HepG2 (cell line): ENCODE measurements at places on chromosomes 13 and 19.
A peak's percentile ranks its signal among the peaks of the same experiment; 100 is the strongest.

DNA sequence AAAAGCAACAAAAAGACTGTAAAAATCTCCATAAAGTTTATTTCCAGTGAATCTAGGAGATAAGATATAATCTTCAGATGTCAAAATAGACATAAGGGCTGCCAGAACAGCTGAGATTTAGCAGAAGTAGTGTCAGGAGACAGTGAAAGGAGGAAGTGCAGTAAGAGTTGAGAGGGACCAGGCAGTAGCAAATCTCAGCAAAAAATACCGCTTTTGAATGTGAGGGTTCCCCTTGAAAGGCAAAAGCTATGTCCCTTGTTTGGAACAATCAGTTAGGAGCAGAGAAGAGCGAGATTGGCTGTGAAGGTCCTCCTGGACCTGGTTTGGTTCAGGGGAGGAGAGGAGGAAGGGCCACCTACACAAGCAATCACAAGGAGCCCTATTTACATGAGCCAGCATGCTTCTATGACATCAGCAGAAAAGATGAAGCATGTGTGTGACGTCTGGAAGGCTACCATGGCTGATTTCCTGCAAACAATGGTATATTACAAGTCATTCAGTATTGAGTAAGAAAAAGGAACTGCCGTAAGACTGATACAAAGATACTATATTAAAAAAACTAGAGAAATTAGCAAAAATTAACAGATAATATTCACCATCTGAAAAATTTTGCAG, 98.9 kb upstream of the SIAH3 start:
- H3K27ac ChIP-seq, result no peak overlapping the region
- no peaks in the 10 kb centered on the region for H3K4me1 ChIP-seq
- H3K36me3 ChIP-seq, result no peaks in the 10 kb centered on the region
- H3K27me3 ChIP-seq, result no peaks in the 10 kb centered on the region

DNA sequence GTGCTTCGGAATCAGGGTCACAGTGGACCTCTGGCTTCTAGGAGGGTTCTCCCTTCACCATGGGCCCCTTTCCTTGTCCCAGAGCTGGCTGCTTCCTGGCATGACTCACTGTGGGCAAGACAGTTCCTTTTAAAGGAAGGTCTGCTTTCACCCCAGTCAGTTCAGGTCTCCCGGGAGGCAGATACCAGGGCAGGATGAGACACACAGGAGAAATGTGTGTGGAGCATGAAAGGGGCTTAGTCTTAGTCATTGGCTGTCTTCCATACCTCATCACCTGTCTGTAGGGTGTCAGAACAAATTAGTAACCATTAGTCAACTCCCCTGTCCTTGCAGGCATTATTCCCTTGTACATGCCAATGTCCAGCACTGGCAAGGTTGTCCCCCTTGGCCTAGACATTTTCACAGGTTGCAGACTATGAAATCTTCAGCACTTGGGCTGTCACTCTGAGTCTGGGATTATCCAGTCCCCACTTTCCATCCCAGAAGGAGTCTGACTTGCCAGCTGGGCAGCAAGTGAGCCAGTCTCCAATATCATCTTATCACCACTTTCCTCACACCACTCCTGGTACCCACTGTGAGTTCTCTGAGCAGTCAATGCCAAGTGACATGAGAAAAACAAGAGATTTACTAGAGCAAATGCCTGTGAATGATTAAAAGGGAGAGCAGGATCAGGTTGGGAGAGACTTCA, 76.8 kb upstream of the MEDAG start:
- DNase-seq, result peak; percentile 50
- H3K27me3 ChIP-seq, result no peaks in the 10 kb centered on the region
- H3K4me3 ChIP-seq, result no peak overlapping the region
- no peak overlapping the region for H3K27ac ChIP-seq
- peaks cover 61% of the 10 kb centered on the region for H3K4me1 ChIP-seq

- no peak overlapping the region for H3K27ac ChIP-seq
- H3K27me3 ChIP-seq, result no peaks in the 10 kb centered on the region
- H3K4me3 ChIP-seq, result no peak overlapping the region
- no peak for DNase-seq
- peaks cover 14% of the 10 kb centered on the region for H3K4me1 ChIP-seq
- H3K36me3 ChIP-seq, result no peaks in the 10 kb centered on the region; the same call in 1 of the 2 replicates
These were observed 253.3 kb downstream of the KCNRG start for GRCh38 chr13:50268500-50268899.

DNA sequence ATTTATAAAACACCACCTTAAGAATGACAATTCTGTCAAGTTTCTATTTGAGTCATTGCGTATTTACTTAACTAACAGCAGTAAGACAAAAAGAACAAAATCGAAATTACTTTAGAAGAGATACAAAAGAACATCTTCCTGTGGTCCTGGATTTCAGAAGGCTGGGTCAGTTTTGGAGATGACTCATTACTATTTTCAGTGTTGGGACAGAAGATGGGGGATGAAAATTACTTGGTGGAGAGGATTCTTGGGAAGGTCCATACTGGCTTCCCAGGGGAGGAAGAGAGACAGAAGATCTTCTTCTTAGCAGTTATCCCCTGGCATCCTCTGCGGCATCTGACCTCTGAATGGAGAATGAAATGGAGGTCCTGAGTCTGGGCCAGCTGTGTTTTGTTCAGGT, 33.5 kb upstream of the CSNK1A1L start:
- no peaks in the 10 kb centered on the region for H3K4me1 ChIP-seq
- H3K27ac ChIP-seq, result no peak overlapping the region
- no peaks in the 10 kb centered on the region for H3K27me3 ChIP-seq
- no peaks in the 10 kb centered on the region for H3K36me3 ChIP-seq
- H3K4me3 ChIP-seq, result no peak overlapping the region

DNA sequence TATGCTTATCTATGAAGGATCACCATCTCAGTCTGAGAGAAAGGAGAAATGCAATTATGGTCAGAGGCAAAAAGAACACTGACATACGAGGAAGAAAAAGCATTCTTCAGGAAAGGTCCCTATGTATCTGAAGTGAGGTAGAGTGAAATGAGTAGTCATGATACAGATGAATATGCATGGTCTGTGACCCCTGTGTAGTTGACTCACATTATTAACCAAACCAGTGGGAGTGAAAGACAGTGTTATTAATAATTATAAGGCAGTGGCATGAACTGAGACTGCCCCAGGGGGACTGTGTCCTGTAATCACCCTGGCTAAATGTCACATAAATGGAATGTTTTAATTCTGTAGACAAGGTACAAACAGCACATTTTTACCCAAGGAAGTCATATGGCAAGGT, 1320.2 kb upstream of the PCDH9 start:
- no peak overlapping the region for H3K4me3 ChIP-seq
- H3K4me1 ChIP-seq, result no peaks in the 10 kb centered on the region
- DNase-seq, result no peak
- no peaks in the 10 kb centered on the region for H3K36me3 ChIP-seq

DNA sequence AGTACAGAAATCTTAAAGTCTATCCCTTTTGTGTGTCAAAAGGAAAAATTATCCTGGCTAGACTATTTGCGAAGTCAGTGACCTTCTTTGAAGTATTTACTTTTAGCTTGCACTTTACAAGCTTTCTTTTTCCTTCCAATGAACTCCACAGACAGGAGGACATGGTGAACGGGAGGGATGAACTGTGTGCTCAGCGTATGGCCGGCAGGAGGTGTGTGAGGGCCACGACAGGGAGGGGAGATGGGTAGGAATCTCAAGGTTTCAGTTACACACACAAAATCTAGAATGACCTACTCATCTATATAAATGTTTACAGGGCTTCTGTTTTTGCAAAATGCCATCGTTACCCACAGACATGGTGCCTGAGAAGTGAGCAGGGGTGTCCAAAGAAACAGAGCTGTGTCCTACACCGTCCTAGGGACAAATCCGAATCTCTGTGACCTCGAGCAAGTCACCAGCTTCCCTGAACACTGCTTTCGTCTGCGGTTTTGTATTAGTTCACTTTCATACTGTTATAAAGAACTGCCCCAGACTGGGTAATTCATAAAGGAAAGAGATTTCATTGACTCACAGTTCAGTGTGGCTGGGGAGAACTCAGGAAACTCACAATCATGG, 537.2 kb downstream of the LIG4 start:
- no peak overlapping the region for H3K27ac ChIP-seq
- no peak overlapping the region for H3K4me3 ChIP-seq
- no peaks in the 10 kb centered on the region for H3K36me3 ChIP-seq
- H3K4me1 ChIP-seq, result no peaks in the 10 kb centered on the region

- peaks cover 3% of the 10 kb centered on the region; the same call in 1 of the 2 replicates for H3K27me3 ChIP-seq
- peaks cover 18% of the 10 kb centered on the region for H3K4me1 ChIP-seq
- no peak overlapping the region for H3K4me3 ChIP-seq
- H3K36me3 ChIP-seq, result no peaks in the 10 kb centered on the region
- H3K27ac ChIP-seq, result no peak overlapping the region
- DNase-seq, result no peak
These were observed 5.3 kb downstream of the RGS9BP start for GRCh38 chr19:32680986-32681385.

GRCh38 chr19:4586691-4587090, 27.2 kb upstream of the SEMA6B start:
- no peaks in the 10 kb centered on the region for H3K27me3 ChIP-seq
- no peak for DNase-seq
- no peak overlapping the region for H3K27ac ChIP-seq
- no peak overlapping the region for H3K4me3 ChIP-seq
- H3K4me1 ChIP-seq, result peaks cover 88% of the 10 kb centered on the region
